ENCODE measurements at places on chromosomes 2 and 18.

- DNase-seq, result no peak
Observed at GRCh38 chr2:10258326-10258725, 44.4 kb upstream of the HPCAL1 start.

DNA sequence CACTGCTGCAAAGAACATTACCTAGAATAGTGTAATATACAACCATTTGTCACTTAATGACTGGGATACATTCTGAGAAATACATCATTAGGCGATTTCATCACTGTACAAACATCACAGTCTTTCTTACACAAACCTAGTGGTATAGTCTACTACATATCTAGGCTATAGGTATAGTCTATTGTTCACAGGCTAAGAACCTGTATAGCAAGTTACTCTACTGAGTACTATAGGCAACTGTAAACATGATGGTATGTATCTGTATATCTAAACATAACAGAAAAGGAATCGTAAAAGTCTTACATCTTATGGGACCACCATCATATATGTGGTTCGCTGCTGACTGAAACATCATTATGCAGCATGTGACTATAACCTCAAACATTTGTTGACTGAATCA lies 21.4 kb downstream of the SP3 start:
- DNase-seq, result no peak

GRCh38 chr2:165953306-165953654 lies 296 bp downstream of the TTC21B start:
- peak; percentile 63 for DNase-seq

- DNase-seq, result peak; percentile 54
Observed at GRCh38 chr2:227376656-227377396, 2.3 kb downstream of the TM4SF20 start.

Measured in iris pigment epithelial cell (primary cell).